ENCODE measurements at places on chromosomes 7 and 10.

DNA sequence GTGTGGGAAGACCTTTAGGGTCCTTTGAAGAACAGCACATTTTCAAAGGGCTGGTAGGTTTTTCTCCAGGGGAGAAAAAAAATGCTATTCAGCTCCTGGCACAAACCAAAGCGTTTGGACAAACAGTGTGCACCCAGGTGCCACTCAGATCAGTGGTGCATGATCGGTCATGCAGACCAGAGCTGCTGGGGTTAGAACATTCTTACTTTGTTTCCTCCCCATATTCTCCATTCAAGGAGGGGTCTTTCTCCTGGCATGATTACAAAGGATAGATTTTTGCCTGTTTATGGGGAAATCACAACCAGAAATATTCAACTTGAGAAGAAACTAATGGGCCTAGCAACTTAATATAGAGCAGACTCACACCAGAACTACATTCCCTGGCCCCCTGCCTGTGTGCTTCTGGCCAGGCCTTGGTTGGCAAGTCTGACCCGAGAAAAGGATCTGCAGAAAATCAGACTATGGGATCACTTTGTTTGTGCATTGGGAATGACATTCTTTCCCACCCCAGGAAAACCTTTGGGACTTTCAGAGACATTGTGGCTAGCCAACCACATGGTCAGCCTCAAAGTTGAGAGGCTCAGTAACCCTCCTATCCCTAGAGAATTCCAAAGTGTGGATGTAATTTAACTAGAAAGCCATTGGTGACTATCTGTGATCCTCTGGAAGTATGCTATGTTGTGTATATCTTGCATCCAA, 82.3 kb upstream of the FGL2 start:
- DNase-seq: no peak

DNA sequence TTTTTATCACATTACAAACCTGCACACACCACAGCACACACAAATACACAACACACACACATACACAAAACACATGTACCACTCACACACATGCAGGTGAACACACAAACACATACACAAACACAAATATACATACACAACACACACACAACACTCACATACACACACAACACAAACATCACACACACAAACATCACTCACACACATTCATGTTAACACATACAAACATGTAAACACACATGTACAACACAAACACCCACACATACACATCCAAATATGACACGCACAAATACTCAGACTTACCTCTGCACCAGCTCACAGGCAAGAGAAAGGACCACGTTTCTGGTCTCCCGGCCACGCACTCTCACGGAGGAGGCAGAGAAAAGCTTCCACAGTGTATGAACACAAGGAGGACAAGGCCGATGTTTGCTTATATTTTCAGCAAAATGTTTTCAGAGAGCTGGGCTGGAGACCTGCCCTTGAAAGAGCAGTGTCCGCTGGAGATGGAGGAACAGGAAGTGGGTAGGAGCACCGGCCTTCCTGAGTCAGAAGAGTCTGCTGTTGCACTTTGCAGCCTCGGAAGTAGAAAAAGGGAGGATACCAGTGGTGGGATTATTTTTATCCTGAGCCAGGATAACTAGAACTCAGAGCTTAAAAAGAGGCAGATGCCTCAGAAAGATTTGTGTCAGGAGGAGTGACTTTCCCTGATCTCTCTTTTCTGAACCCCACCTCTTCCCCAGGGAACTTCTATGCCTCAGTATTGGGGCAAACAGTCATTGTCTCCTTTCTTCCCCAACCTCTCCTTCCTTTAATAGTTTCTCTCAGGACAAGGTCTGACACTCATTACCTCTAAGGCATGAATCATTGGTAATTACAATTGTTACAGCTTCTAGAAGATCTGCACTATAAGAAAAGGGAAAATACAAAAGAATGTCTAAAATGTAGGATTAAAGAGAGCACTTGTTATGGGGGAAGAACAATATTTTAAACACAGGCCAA, at the start of gene GIMAP6:
TSS of gene GIMAP6 (minus strand) at position 520 of the 999 bp plus-strand sequence. CDS start 2,243 bp downstream, outside the sequence.
- no peak for DNase-seq

GRCh38 chr10:6144406-6145165, 55.8 kb downstream of the RBM17 start:
- DNase-seq: peak; percentile 95

- no peak for DNase-seq
Observed at GRCh38 chr7:107890493-107890961, 456 bp upstream of the DLD start.

DNA sequence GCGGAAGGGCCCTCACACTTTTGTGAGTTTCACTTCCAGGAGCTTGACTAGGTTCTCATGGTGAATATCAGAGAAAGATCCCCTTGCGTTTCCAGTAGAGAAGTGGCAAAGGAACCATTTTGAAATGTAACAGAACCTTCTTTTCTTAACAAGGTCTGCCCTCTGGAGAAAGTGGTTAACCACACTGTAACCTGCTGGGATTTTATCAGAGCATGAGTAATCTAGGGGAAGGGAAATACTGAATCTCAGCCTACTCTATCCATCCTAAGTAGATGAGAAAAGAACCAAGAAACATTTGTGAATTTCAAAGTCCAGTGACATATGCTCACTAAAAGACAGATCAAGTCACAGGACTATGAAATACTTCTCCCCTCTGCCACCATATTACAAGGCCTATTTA, 235.5 kb downstream of the ZEB1 start:
- no peak for DNase-seq

DNA sequence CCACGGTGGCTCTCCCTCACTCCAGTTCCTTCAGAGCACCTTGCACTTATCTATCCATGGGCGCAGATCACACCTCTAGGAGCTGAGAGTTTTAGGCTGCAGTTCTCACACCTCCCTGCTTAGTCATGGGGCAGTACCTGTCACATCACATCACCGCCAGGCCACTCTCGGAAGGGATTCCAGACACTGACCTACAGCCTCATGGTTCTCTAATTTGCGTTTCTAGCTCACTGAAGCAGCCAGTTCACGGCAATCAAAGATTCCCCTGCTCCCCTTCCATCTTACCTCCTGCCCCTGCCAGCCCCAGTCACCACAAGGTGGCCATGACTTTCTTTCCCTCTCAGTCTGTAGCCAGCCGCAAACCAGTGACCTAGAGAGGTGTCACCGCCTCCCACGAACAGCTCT, 34.2 kb downstream of the ADRB1 start:
- DNase-seq: no peak

DNA sequence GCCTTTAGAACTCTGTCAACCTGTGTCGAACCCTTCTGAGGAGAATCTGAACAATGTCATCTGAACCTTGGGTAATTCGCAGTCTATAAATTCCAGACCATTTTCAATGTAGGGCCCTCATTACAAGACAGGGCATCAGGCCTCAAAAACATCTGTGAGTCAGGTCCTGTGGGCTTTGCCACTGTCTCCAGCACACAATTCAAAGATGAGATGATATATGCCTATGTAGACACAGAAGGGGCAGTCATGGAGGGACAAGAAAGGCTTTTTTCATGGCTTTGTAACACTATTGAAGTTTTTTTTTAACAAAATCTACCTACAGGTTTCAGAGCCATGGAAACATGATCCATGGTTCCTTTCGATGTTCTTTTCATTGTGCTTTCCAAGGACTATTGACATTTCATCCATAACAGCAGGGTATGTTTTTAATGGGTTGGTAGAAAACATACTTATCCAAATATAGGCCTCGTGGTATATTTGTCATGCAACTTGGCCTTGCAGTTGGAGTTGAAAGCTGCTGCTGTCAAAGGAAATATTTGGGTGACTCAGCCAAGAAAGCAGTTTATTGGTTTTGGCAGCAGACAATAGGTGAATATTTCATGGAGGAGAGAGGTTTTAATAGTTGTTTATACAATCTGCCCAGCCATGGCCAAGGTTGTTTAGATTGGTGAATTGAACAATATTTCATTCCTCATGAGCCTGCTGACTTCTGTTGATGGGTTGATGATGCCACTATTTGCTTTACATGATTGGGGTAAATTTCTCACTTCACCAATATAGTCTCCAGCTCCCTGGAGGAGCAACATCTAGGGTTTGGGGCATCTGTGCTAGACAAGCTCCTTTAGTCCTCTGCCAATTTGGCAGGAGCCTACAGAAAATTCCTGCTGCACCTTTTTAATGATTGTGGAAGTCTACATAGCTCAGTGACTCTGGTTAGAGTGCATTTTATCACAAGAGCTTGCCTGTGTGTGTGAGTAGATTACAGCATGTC, 158.4 kb upstream of the TMEM72 start:
- DNase-seq: no peak

DNA sequence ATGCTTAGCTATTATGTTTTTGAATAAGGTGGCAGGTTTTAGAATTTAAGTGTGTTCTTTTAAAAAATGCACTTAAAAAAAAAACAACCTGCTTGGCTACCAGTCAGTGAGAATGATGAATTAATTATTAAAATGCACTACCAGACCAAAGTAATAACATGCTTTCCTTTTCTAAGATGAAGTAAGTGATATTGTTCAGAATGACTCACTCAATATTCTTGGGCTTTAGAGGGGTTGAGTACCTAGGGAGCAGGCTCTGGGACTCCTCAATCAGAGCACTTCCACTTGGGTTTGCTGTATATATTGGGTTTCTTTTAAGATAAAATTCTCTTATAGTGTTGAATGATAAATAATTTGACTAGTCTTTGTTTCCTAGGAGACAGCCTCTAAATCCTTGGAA, 8.6 kb downstream of the STAM start:
- DNase-seq: no peak

DNA sequence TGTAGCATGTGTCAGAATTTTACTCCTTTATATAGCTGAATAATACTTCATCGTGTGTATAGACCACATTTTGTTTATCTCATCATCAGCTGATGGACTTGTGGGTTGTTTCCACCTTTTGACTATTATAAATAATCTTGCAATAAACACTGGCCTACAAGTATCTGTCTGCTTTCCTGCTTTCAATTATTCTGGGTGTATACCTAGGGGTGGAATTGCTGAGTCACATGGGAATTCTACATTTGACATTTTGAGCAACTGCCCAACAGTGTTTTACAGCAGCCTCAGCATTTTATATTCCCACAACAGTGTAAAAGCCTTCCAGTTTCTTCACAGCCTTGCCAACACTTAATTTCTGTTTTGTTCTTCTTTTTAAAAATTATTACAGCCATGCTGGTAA, 200.3 kb upstream of the PRSS1 start:
- no peak for DNase-seq

- DNase-seq: no peak
Observed at GRCh38 chr7:101556453-101556968, 72.6 kb downstream of the MYL10 start.

- DNase-seq: no peak
Observed at GRCh38 chr10:104639590-104640338, 1.3 kb upstream of the SORCS3 start.

DNA sequence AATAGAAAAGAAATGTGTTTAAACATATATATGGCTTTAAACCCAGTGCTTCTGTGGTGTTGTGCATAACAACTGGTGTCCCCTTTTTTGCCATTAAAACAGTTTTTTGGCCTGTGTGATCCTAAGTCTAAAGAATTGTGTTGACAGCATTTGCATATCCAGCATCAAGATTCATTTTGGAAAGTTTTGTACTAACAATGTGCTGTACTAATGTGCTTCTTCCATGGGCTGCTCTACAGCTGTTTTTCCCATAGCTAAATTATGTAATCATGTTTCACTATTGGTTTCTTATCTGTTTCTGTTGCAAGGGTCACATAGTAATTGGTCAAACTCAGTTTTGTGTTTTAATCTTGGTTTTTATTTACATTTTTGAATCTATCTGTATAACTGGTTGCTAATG, 5.5 kb downstream of the CNNM2 start:
- DNase-seq: no peak

- DNase-seq: no peak
Observed at GRCh38 chr7:35454575-35455385, 200.9 kb upstream of the TBX20 start.

DNA sequence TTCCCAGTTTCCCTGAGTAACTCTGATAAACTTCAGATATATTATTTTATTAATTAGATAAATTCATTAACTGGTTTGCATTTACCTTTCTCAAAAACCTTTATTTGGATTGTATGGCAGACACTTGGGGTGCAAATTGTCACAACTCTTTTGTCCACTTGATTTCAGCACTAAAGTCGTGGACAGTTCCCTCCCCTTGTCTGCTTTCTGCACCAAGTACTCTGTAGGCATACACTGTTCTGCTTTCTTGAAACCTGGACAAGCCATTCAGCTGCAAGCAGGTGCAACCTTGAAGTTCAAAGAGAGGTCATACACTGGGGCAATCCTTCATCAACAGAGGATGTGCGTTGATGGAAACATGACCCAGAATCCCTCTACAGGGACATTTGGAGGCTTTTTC, 162.9 kb downstream of the ARL5B start:
- DNase-seq: no peak

DNA sequence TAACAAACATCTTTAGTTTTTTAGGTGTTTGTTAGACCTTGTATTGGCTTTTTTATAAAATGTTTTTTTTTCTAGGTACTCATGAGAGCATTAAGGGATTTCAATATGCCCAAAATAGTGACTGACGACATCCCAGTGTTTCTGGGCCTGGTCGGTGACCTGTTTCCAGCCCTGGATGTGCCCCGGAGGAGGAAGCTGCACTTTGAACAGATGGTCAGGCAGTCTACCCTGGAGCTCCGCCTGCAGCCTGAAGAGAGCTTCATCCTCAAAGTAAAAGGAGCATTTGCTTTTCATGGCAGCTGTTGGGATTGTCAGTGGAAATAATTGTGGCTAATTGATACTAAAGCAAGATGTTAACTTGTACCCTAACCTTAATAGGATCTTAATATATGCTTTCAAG, 161.5 kb downstream of the DNAH11 start:
- DNase-seq: no peak

DNA sequence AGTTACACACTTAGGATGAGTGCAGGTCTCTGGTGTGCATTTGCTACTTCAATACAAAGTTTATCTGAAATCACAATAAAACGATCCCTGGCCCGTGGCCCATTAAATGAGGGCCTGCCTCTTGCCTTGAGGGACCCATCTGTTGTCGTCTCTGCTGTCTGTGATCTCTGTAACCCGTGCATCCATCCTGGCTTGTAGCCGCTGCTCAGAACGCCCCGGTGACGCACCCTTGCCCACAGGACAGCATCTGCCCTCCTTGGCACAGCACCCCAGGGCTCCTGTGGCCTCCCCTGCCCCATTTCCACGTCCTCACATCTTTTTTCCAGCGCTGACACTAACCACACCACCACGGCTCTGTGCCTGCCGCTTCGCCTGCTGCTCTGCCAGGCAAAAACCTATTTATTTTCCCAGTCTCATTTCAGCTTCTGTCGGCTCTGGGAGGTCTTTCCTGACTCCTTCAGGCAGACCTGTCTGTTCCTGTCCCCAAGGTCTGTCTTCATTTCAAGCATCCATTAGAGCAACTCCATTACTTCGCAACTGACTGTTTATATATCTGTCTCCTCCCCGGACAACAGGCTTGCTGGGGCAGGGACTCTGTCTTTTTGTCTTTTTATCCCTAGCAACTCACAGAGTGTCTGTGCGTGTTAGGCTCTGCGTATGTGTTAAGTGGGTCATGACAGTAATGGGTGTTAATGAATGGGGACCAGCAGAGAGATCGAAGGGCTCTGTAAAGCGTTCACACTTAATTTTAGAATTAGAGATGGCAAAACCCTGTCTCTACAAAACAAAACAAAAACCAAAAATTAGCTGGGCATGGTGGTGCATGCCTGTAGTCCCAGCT, 16.4 kb downstream of the CARD11 start:
- DNase-seq: no peak
